ENCODE measurements at places on chromosomes 6 and 20.

DNA sequence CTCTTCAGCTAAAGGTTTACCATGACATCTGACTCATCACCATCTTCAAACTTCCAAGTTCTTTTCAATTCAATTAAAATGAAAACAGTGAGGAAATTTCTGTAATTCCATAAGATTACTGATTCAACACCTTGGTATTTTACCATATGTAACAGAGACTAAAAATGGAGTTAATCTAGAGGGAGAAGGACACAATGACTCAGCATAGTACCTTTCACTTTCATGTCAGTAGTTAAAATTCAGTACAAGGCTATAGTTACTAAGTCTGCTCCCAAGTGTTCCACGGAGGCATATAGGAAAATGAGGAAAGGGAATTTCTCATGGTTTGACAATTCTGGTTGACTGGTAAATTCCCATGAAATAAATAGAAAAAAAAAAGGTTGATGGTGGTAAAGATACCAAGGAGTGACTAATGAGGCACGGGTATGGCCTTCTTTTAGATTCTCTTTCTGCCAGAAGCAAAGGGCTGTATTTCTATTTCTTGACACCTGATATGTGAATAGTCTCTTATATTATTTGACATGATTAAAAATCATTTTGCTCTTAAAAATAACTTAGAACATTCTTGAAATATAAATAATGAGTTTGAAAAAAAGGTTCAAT, 526.7 kb upstream of the ADGRB3 start:
- DNase-seq = no peak

DNA sequence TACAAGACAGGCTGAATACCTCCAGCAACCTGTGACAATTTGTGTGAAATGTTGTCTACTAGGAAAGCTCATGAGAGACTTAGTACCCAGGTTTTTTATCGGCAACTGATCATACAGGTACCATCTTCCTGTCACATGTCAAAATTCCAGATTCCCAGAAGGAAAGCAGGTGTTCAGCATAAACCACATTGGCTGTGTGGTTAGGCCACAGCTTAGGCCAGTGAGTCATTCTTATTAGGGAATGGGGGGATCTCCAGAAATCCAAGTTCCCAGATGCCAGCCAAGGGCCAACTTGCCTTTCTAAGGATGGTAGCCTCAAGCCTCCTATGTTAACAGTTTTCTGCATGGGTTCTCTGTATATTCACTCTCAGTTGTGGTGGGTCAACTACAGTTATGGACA, 65.9 kb downstream of the FAM184A start:
- no peak for DNase-seq

GRCh38 chr20:62045529-62046285, 20.0 kb downstream of the TAF4 start:
- DNase-seq = no peak

GRCh38 chr6:14921170-14921569, 324.7 kb upstream of the JARID2 start:
- no peak for DNase-seq

- DNase-seq = no peak
Observed at GRCh38 chr6:17098538-17098937, 3.3 kb upstream of the STMND1 start.

GRCh38 chr6:166586424-166587156, at the start of gene RAMACL:
Gene RAMACL (minus strand): TSS chr6:166586678. CDS start chr6:166586477, 201 bp downstream.
- no peak for DNase-seq

DNA sequence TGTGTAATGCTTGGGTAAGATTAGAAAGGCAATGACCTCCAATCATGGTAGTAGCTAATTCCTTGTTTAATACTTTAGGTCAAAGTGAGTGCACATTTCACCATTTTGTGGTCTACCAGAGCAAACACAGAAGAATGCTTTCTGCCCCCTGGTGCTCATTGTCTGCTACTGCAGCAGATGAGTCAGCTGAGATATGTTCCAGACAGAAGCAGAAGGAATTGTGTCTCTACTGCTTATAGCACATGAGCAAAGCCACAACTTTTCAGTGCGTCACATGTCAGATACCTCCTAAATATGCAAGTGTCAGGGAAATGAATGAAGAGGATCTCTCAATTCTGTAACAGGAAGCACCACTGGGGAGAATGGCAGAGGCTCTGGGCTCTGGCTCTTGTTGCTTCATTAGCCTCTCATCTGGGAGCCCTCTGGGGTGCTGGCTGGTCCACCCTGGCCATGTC, 308.9 kb downstream of the ALDH8A1 start:
- peak; percentile 66 for DNase-seq

GRCh38 chr6:88301888-88302768, 136.0 kb upstream of the CNR1 start:
- DNase-seq = no peak

- peak; percentile 31 for DNase-seq
Observed at GRCh38 chr6:29552512-29553051, 7.0 kb downstream of the UBD start.
